ENCODE measurements at places on chromosomes 11 and 22.

DNA sequence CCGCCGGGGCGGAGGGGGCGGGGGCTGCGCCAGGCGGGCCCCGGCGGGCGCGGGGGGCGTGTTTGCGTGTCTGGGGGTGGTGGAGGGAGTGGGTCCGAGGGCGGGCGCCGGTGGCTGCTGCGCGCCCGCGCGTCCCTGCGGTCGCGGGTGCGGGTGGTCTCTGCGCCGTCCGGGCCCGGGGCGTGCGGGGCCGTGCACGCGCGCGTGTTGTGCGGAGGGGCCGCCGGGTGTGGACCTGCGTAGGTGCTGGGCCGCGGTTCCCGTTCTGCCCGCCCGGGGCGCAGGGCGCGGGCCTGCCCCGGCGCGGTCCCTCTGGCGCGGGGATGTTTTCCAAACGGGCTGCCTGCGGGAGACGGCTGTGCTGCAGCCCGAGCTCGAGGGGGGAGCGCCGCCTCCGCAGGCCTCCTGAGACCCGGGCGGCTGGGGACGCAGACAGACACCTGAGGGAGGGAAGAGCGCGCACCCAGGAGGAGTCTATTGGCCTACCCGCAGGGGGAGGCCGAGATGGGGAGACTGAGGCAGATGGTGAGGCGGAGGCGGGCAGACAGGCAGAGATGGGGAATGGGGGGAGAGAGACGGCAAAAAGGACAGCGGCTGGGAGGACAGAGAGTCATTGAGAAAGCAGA is 442 bp downstream of the PELI3 start:
- DNase-seq, result peak; percentile 29

- DNase-seq, result peak; percentile 44
Measured at GRCh38 chr11:125141686-125142535, 22.6 kb upstream of the PKNOX2 start.

DNA sequence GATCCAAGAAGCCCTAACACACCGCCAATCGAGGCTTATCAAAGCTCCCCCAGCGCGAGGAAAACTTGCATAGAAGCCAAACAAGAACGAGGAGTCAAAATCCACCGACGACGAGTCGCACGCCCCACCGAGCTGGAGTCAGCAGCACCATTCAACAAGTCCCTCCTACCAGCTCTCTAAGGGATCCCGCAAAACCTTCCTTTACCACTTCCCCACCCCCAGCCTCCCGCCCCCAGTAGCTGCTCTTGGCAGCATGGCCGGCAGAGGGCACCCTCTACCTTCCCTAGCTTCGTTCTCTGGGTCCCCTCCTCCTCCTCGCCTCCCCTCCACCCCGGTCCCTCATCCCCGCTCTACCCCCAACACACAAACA is 1.4 kb downstream of the BDNF start:
- peak; percentile 65 for DNase-seq

DNA sequence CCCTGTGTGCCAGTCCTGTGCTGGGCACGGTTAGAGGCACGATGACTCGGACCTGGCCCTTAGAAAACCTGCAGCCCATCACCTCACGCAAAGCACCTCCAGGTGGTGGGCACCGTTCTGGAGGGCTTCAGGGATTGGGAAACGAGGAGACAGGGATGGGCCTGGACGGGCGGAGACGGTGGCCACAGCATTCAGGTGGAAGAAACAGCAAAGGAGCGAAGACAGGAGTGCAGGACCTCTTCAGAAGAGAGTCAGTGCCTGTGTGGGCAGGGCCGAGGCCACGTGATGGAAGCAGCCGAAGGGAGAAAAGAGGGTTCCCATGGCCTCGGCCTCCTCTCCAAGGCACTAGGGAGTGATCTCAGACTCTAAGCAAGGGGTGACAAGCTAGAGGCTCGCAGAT is 8.1 kb upstream of the SLC22A12 start:
- no peak for DNase-seq

GRCh38 chr22:38718414-38718813 is 12.7 kb downstream of the GTPBP1 start:
- DNase-seq, result no peak

GRCh38 chr11:72736452-72737069 is 15.6 kb downstream of the ARAP1 start:
- no peak for DNase-seq
